ENCODE measurements at places on chromosomes 3 and 15.

- DNase-seq: no peak
Observed at GRCh38 chr3:17844236-17844635, 101.8 kb upstream of the TBC1D5 start.

DNA sequence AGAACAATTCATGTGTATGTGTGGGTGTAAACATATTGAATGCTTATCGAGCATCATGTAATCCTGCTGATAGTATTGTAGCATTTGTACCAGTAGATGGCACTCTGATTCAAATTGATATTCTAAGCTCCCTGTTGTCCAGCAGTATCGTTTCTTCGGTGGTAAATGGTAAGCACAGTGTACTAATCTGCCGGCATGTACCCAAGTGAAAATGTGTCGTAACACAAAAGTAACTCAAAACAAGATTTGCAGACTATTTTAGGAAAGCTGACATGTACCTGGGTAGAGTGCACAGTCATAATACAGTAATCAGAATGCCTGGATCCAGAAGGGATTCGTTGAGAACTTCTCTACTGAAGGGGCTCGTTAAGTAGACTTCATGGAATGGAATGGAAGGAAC lies 31.7 kb upstream of the MNS1 start:
- peak; percentile 79 for DNase-seq

DNA sequence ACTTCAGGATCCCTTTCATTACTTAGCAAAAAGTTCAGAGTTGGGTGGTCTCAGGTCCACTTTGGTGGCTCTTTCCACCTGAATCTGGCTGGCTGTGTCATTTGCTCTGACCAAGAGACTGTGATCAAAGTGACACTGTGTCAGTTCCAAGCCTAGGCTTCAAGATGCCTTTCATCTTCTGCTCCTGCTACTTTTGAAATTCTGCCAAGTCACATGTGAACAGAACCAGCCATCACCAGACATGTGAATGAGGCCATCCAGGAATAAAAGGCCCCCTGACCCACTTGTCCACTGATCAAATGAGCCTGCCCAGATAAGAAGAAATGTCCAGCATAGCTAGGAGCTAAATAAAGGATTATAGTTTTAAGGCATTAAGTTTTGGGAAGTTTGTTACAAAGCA lies 132.2 kb downstream of the OSBPL10 start:
- no peak for DNase-seq

DNA sequence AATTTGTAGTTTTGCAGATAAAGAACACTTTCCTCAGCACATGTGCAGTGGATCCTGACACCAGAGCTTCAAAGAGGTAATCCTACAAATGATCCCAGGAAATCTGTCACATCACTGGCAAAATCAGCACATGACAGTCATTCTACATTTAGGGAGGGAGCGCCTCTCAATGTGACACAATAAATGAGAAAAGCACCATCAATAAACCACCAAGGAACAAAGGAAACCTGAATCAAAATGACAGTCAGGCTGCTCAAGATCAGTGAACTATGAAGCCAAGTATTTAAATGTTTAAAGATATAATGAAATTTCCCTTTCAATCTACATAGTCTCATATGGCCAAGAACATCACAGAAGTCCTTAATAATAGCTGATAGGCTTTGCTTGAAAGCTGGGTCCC lies 119.5 kb downstream of the LRRN1 start:
- DNase-seq: no peak

- DNase-seq: peak; percentile 80
Observed at GRCh38 chr3:88038566-88038965, 20.2 kb downstream of the CGGBP1 start.

DNA sequence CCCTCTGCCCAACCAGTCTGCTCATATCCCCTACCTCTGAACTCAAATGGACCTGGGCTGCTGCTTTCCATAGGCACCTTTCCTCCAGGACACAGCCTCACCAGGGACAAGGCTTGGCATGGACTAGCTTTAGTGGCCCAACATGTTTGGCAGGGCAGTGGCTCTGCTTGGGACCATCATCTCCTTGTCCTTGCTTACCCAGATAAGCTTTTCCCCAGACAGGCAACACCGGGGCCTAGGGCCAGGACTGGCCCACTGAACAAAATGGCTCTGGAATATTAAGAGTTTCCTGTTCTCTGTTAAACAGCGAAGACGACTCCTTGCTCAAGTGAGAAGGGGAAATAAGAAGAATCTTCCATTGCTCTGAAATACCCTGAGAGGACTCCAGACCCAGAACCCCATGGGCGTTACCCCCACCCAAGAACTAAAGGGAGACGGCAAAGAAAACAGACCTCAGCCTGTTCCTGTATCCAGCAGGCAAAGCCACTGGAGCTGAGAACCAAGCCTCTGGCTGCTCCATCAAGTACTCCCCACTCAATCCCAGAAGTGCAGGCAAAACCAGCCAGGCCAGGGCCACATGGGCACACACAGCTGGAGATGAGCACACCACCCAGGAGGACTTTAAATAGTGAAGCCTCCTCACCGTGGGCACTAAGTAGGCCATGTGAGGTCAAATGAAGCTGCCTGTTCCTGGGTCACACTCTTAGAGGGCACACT lies 45.5 kb downstream of the CTNNB1 start:
- no peak for DNase-seq

GRCh38 chr15:82663186-82663600 lies 16.0 kb upstream of the CPEB1 start:
- DNase-seq: peak; percentile 31

GRCh38 chr3:46383211-46383950 lies 12.6 kb downstream of the CCR5 start:
- no peak for DNase-seq

GRCh38 chr3:188123170-188123905 lies 30.6 kb upstream of the LPP start:
- peak; percentile 57 for DNase-seq

DNA sequence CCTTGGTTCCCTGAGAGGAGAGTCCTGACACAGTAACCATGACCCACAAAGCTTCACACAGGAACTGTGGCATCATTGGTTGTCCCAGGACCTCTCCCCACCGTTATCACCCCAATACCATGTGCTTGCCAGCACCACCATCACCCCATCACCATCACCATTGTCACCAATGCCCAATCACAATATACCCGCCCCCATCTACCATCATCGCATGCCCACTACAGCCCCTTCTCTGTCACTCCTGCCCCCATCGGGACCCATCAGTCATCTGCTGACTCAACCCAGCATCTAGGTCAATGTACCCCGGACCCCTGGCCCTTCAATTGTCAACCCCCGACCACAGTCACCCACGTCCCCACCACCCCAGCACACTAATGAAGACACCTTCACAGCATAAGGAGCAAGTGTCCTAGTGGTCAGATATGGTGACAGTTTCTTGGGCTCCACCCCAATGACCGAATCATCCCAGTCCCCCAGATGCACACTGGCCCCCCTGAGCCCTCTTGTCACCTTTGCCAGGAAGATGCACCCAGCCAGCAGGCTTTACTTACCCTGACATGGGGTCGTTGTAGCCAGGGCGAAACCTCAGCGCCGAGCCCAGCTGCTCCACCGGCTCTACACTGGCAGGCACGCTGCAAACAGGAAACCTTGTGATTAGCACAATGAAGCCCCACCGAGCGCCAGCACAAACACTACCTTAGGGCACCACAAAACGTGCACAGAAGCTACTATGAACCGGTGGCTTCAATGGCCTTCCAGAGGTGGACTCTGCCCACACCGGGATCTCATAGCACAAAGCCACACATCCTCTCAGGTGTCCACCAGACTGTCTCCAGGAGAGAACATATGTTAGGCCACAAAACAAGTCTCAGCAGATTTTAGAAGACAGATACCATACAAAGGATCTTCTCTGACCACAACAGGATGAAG lies 25.1 kb downstream of the SHISA5 start:
- DNase-seq: no peak

DNA sequence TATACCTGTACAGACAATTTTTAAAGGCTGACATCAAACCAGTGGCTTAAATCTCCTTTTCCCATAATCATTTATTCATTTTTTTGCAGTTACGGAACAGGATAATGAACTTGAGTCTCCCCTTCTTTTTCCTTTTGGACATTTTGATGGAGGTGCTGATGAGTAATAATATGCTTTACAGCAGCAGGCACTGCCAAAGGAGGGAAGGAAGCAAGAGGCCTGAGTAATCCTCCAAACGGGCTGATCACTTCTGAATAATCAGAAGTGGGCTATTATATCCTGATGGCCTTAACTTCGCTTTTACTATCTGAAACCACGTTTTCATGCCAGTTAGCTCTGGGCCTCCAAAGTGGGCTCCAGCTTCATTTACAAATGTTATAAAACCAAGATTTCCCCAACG lies 527.2 kb downstream of the FOXP1 start:
- DNase-seq: peak; percentile 76

- DNase-seq: no peak
Observed at GRCh38 chr15:58398071-58398470, 33.7 kb upstream of the LIPC start.

DNA sequence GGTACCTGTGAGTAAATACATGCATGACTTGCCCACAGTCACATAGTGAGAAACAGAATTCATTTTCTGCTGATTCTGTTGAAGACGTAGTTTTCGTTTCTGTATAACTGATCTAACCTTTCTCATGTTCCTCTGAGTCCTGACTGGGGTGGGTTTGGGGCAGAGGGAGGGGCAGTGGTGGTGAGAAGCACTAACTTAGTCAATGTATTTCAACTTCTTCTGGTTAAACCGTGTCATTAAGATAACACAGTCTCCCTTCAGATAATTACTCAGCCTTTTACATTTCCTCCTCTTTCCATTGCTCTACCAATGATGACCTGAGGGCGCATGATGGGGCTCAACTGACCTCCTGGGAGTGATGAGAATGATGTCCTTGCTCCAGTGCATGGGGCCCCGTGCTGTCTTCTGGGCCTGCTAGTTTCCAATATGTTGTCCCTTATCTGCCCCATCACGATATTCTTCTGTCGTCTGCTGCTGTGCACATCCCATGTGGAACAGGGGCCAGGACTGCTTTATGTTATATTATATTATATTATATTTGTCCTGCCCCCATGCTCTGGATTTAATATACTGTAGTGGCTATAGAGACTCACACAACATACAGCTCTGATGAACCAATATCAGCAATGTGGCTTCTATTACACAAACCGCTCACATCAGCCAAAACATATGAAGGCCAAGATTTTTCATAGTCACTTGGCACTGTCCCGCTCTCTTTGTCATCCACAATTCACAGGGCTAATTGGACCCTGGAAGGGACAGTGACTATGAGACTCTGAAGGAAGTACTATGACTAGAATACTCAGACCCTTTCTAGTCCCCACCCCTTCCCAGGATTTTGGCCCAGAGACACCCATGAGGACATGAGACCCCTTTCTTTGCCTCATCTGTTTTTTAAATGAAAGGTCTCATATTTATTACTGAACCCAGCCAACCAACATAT lies 407.1 kb upstream of the MCTP2 start:
- no peak for DNase-seq

DNA sequence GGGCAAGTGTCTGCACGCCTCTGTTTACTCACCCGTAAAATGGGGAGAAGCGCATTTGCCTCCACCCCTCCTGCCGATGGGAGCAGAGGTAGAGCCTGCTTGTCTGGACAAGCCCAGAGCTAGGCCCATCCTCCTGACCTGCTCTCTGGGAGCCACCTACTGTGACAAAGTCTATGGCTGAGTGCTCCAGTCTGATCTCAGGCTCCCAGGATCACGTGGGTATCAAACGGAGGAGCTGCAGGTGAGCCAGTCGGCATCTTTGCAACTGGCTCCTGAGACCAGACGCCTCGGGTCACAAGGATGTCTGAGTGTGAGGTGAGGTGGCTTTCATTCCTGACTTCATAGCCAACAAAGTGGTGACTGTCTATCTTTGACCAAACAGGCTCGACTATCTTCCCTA lies 2.1 kb upstream of the ALDH1A3 start:
- DNase-seq: no peak

GRCh38 chr3:107394502-107394901 lies 17.3 kb downstream of the CCDC54 start:
- DNase-seq: no peak

GRCh38 chr3:184781801-184782200 lies 30.2 kb upstream of the VPS8 start:
- DNase-seq: no peak

- no peak for DNase-seq
Observed at GRCh38 chr3:171249245-171249644, 211.0 kb downstream of the TNIK start.

GRCh38 chr3:35665390-35666055 lies 26.2 kb downstream of the ARPP21 start:
- DNase-seq: peak; percentile 1

GRCh38 chr3:115321400-115321805 lies 174.3 kb upstream of the ZBTB20 start:
- peak; percentile 31 for DNase-seq

DNA sequence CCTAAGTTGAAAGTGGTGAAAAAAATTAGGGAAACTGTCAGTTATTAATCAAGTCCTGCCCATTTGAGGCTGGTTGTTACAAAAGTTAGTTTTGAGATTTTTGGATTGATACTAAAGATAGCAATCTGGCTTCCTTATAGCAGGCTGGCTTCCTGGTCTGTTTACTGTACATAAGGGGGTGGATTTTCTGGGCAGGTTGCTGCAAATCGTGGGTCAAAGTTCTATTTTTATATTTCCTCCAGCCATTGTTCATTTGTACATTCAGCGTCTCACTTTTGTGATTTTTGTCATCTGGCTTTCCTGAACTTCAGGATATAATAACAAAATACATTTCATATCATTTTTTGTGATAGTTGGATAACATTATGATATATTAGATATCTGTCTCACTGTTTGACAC lies 49.5 kb downstream of the CLDN1 start:
- no peak for DNase-seq

DNA sequence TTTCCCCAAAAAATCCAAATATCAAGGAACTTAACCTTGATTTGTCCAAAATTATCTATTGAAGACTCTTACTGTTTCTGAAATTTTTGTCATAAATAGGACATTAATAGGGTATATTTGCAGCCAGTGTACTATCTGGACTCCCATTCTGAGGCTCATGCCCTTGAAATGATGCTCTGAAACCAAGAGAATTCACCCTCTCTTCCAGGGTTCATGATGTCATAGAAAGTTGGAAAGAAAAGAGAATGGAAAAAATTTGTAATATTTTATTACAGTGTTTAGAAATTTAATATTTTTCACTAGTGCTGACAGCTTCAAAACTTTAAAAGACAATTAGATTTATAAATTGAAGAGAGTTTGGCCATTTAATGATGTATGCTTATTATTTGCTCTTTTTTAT lies 712.5 kb downstream of the MCTP2 start:
- DNase-seq: no peak

DNA sequence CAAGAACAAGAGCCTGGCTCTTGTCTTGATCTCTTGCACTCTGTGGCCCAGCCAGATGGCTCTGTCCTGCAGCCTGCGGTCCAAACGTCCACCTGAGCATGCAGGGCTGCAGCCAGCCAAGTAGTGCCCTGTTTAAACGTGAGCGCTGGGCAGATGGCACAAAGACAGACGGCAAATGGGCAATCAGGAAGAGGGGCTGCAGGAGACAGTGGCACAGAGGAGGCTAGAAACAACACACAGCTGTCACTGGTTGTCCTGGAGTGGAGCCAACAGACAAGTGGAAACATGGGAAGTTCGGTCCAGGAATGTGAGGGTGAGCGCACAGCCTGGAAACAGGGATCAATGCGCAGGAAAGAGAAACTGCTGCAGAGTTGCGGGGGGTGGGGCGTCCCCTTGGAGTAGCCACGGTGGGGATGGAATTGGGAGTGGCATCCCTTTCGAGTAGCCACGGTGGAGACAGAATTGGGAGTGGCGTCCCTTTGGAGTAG lies 10.7 kb upstream of the ZXDC start:
- no peak for DNase-seq
